Neural crest cell (in vitro differentiated cells): ENCODE measurements at places on chromosomes 6 and 20.

GRCh38 chr6:41602422-41602743, 35.9 kb upstream of the MDFI start:
- DNase-seq: no peak

DNA sequence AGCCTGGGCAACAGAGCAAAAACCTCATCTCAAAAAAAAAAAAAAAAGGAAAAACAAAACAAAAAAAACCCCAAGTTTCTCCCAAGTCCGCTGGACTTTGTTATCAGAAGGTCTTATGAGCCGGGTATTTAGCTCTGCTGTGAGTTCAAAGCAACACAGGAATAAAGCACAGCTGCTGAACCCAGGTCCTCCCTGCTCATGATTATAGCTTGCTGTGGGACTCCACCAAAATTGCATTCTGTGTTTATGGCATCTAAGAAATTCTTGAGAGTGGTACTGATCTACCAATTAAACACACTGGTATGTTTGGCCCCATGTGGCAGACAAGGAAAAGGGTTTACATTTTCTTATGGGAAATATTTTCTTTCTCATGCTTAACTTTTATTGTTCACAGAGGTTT, 93.6 kb upstream of the NEDD9 start:
- no peak for DNase-seq

GRCh38 chr6:9335431-9335830, 900.1 kb upstream of the SLC35B3 start:
- DNase-seq: no peak

DNA sequence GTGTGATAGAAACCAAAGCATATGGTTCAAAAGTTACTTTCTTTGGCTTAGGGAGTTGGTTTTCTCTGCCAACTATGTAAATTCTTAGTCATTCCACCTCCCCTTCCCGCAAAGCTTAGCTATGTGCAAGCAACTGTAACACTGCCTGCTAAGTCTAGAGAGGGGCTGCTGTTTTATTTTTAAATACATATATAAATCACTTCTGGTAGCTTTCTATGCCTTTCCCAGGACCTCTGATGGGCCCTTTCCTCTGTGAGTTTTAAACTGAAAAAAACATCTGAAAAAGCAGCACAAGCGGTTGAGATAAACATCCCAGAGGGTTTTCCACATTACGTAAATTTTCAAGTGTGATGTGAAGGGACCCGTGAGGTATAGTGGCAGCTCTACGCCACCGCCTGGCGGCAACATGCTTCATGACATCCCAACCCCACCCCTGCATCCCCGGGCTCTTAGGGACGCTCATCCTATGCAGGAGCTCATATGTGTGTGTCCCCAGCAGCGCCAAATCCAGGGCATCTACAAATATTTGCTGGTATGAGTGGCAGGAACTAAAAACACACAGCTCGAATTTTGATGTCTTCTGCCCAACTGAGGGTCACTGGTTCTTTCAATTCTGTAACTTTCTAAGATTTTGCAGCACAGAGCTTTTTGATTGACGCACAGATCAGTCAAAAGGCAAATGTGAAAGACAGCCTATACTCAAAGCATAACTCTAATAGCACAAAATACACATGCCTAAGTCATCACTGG, 12.7 kb downstream of the SAYSD1 start:
- peak; percentile 36 for DNase-seq

GRCh38 chr6:6927521-6928361, 180.0 kb upstream of the RREB1 start:
- DNase-seq: no peak

- DNase-seq: no peak
Measured at GRCh38 chr6:69973138-69973537, 106.8 kb downstream of the COL19A1 start.

DNA sequence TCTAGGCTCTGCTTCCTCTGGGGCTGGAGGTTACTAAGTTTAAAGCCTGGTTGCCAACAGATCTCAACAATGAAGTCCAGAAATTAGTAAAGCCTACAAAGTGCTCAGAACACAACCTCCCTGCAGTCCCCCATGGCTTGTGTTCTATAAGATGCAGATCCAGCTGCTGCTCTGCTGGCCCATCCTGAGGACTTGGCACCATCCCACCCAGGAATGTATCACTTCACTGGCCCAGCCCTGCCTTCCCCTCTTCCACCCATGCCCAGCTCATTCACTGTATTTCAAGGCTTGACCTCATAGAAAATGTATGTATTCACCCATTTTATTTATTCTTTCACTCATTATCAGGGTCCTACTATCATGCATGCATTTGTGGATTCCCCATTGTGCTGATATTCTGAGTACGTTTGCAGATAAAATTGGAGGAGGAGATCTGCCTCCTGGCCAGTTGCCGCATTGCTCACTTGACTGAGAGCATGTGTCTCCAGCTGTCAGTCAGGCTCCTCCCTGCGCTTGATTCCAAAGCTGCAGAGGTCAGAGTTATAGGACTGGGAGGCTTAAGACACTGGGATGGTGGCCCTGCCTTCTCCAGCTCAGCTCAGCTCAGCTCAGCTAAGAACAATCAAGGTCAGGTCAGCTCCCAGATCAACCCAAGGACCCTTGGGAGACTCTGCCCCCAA, 104.8 kb downstream of the MAFB start:
- DNase-seq: no peak

- DNase-seq: no peak
Measured at GRCh38 chr20:50633361-50633760, 58.0 kb downstream of the RIPOR3 start.

DNA sequence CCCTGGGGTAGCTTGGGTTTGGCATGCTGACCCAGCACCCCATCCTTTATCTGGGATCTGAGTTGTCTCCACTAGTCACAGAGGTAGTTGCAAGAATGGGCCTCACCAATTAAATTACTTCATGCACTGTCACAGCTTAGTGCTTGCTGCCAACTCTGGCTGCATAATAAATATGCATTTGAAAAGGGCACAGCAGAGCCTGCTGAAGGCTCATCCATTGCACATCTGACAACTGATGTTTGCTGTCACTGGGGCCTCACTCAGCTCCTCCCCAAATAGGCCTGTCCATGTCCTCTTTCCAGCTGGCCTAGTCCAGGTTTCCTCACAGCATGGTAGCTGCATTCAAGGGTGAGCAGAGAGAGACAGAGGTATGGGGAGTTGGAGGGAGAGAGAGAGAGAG, 13.3 kb upstream of the NXT1 start:
- no peak for DNase-seq

- DNase-seq: no peak
Measured at GRCh38 chr6:453152-453551, 61.6 kb downstream of the IRF4 start.

GRCh38 chr6:131910219-131910589, 41.0 kb downstream of the CCN2 start:
- DNase-seq: no peak

- no peak for DNase-seq
Measured at GRCh38 chr6:9007027-9007426, 571.7 kb upstream of the SLC35B3 start.

GRCh38 chr20:7151676-7152470, 384.4 kb downstream of the BMP2 start:
- DNase-seq: no peak

- DNase-seq: no peak
Measured at GRCh38 chr6:135449246-135449645, 48.3 kb downstream of the AHI1 start.

GRCh38 chr6:124073021-124073420, 269.4 kb downstream of the NKAIN2 start:
- DNase-seq: no peak

- DNase-seq: no peak
Measured at GRCh38 chr6:151630387-151630786, 136.6 kb downstream of the CCDC170 start.

DNA sequence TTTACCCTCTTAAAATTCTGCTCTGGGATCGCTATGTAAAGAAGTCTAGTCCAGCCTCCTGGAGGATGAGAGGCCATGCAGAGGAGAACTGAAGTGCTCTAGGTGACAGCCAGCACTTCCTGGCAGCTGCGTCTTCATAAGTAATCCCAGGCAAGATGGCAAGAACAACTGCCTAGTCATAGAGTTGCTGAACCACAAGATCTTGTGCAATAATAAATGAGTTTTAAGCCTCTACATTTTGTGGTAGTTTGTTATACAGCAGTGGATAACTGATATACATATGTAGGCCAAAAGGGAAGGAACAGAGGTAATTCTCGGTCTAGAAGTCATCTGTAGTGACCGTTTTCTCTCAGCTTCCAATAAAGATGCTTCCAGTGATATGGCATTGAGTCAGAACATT, 103.8 kb upstream of the FLRT3 start:
- no peak for DNase-seq

DNA sequence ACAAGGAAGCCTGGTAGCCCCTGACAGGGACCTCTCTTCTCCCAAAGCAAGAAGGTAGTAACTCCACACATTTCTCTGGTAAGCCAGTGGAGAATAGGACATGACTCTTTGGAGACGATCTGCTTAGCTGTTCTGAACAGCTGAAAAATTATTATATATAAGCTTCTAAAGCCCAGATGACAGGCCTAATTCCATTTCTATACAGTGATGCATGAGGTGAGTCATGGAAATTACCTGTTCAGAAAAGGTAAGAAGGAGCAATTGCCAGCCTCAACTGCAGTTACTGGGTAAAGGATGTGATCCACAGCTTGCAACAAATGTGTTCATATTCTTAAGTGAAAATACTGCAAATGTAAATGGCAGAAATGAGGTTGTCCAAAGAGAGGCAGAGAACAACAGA, 54.0 kb downstream of the PREP start:
- no peak for DNase-seq

GRCh38 chr6:41746107-41746506, 1.1 kb downstream of the PGC start:
- no peak for DNase-seq

DNA sequence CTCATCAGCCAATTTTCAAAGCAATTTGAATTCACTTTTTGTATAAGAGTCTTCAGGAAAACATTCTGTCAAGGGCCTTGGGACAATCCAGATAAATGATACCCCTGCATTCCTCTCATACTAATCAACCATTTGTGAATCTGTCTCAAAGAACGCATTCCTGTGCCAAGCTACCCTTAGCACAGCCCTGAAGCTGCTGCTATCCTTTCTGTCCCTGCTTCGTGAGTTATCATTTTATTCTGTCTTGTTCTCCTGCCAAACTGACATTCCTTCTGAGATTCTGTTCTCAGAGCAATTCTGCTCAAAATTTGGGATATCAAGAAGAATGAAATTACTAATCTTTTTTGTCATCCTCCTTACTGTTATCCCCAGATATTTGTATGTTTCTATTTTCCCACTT, 213.9 kb upstream of the STXBP5 start:
- DNase-seq: no peak

- DNase-seq: peak; percentile 20
Measured at GRCh38 chr20:47789081-47789763, 3.9 kb upstream of the SULF2 start.

GRCh38 chr6:63245909-63246308, 34.6 kb downstream of the FKBP1C start:
- DNase-seq: no peak

- no peak for DNase-seq
Measured at GRCh38 chr20:43949741-43950618, 35.3 kb downstream of the TOX2 start.

- DNase-seq: no peak
Measured at GRCh38 chr6:140380427-140381218, 1006.2 kb upstream of the CITED2 start.
